ENCODE measurements at places on chromosomes 5 and 9.

- DNase-seq, result peak; percentile 97
Observed at GRCh38 chr9:14547245-14548060, 145.8 kb downstream of the ZDHHC21 start.

- peak; percentile 43 for DNase-seq
Observed at GRCh38 chr9:86353655-86354010, 577 bp downstream of the TUT7 start.

DNA sequence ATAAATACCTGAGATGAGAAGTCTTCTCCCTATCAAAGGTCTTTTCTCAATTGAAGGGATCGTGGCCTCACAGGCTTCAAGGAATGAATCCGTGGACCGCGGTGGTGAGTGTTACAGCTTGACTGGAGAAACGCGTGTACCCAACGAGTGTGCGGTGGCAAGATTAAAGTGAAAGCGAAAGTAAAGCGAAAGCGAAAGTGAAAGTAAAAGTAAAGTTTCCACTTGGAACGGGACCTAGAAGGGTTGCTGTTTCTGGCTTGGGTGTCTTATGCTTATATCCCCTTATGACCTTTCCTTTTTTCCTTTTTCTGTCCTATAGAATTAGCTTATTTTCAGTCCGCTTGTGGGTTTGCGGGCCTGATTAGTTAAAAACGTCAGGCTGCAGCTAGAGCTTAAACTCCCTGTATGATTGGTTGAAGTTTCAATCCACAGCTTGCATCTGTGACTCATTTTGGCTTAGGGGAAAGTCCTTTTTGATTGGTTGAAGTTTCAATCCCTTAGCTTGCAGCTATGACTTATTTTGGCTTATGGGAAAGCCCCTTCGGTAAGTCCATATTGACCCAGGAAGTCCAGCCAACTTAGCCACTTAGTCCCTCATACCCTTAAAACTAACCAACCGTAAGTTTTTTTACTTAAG is 924.3 kb upstream of the CDH10 start:
- peak; percentile 33 for DNase-seq

GRCh38 chr5:158390577-158390976 is 531.6 kb upstream of the CLINT1 start:
- no peak for DNase-seq

DNA sequence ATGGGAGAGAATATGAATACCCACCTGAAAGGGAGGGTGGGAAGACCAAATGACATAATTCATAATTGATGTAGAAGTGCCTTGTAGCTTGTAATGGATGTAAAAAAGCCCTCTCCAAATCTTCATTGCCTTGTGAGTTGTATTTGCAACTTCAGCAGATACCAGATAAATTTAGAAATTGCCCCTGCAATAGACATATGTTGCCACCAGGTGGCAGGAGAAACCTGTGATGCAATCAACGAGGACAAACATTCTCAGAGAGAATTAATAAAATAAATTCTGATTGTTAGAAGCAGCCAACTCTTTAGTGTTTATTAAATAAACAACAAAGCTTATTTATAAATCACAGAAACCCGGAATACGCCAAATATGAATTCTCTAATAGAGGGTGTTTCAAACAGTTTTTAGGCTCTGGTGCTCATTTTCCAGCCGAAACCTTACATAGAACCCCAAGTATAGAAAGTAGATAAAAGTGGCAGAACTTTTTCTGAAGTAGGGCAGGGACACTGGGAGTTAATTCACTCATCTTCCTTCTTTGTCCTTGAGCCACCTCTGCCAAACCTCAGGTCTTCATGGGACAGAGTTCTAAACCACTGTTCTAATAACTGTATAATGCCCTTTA is 147.8 kb downstream of the TMEM38B start:
- DNase-seq, result peak; percentile 69

GRCh38 chr5:152864991-152865390 is 459.9 kb upstream of the NMUR2 start:
- DNase-seq, result peak; percentile 9

DNA sequence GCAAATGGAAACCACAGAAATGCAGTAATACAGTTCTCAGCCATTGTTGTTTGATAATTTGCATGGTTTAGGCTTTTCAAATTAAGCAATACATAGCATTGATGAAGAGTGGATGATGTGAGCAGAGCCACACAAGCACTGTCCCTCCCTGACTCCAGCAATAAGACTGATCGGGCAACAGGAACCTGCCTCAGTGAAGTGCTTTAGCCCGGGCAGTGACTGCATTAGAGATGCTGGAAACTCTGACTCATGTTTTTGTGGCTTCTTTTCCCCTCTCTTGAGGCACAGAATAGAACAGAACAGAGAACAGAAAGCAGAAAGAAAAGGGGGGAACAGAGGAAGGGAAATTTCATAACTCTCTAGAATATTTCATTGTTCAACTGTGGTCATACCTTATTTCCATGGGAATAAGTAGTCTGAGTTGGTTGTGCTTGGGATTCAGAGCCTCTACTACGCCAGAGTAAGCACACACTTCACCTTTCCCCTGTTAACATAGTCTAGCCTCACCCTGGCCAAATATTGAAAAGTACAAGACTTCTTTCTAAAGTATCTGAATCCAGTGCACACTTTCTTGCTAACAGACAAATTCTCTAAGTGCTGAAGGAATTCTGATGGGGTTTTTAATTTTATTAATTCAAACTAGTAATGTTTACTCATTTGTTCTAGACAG is 164.8 kb upstream of the VCAN start:
- DNase-seq, result no peak

DNA sequence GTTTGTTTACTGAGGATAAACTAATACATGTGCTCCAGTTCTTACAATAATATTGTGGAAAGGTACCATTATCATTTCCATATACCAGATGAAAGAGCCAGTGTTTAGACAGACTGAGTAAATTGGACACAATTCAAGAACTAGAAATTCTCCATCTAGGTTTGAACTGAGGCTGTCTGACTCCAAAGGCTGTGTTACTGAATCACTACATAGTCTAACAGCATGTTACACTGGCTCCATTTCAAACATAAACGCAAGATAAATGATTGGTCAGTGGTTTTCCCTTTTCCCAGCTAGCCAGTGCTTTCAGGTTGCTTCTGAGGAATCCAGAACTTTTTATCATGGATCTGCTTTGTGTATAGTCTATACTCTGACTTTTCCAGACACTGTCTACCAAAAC is 8.1 kb downstream of the SPDL1 start:
- no peak for DNase-seq

- no peak for DNase-seq
Observed at GRCh38 chr5:11507156-11507910, 396.9 kb downstream of the CTNND2 start.

- DNase-seq, result no peak
Observed at GRCh38 chr5:676699-677076, 16.5 kb downstream of the TPPP start.

DNA sequence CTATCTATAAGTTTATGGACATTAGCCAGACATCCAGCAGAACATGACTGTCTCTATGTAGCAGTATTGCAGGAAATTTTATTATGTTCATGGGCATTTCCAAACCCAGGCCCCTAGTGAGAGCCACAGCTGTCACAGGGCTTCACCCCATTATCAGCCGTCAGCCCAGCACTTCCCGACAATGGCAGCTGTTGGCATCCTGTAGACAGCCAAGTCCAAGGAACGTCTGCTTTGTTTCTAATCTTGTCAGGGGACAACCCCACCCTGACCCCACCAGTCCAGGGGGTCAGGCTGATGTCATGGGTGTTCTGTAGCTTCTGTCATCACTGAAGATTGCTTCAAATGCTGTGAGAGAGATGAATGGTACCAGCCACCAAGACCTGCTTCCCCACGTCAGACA is 565.3 kb upstream of the BRINP1 start:
- DNase-seq, result no peak

DNA sequence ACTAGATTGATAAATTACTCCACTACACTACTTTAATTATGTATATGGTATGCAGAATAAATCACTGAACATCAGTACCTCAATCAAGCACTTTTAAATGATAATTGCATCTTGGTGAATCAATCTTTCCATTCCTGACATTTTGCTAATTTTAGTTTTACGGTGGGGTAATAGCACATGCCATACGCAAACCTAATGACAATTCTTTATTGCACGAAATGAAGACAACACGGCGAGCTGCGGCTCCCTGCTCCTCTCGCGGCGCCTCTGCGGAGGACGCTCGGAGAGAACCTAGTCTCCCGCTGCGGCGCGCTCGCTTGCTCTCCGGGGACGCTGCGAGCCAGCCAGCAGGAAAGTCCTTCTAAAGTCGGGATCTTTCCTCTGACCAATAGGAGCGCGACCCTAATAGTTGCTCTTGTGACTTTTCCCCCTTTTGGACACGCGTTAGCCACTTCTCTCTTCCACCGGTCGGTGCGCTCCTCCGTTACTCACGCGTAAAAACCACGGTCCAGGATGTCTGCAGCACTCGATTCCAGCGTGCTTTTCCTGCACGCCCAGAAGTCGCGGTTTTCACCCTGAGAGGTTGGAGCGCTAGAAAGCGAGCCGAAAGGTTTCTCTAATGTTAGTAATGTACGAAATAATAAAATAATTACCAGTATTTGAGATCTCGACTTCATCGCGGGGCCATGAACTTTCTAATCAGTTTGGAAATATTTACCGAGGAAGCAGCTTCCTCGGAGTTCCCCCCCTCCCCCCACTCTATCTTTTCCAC is 1.0 kb upstream of the MEF2C start:
- DNase-seq, result peak; percentile 78

- DNase-seq, result no peak
Observed at GRCh38 chr9:133572821-133573361, 36.3 kb downstream of the FAM163B start.

- no peak for DNase-seq
Observed at GRCh38 chr9:98538626-98539031, 170.1 kb downstream of the GABBR2 start.

DNA sequence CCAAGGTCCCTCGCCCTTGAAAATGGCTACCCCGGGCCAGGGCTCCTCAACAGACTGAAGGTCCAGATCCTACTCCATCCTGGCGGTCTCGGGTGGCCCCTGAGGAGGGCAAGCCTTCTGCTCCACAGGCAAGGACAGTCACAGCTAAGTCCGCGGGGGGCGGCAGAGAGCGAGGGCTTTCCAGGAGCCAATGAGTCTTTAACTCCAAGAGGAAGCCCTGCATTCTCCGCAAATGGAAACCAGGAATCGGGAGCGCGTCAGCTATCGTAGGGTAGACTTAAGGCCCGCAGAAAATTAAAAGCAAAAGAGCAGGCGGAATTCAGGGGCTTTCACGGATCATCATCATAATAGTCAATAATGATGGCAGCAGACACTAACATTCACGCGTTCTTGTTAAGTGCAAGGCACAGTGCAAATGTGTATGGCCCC is 87.8 kb upstream of the TNFAIP8 start:
- peak; percentile 99 for DNase-seq

DNA sequence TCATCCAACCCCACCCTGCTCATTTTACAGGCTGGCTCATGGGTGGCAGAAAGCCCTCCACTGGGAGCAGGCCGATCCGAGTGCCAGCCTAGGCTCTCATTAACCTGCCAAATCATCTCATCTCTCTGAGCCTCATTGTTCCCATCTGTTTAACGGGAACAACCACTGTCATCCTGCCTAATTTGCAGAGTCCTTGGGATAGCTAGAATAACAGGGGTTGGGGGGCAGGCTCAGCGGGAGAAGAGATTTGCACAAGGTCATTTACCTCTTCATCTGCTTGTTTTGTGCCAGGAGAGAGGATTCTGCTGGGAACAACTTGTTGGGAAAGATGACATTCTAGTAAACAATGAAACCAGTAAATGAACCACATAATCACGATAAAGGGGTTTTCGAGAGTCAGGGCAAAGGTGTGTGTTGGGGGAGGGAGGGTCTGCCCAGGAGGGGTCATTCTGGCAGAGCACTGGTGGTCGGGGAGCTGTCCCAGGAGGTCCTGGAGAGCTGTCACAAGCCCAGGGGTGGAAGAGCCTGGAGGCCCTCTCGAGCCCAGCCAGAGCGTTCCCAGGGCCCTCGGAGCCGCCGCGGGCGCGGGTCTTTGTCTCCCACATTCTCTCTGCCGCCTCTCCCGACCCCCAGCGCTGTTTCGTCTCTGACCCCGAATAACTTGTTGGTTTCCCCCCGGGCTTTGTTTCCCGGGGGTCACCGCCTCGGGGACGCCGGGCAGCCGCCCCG is 22.8 kb upstream of the NDST1 start:
- DNase-seq, result peak; percentile 69

DNA sequence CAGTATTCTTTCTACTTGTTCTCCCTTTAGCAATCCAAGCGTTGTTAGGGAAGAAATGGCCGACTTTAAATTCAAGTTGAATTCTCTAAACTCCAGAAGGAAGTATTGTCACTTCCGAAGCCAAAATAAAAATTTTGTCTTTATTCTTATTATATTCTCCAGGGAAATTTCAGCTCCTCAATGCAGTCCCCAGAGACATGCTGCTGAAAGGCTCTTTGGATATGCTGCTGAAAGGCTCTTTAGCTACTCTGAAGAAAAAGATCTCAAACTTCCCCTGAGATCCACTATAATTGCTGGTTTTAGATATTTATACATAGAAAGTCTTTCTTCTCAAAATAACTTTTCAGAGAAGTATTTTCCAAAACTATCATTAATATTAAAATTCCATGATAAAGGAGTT is 92.3 kb upstream of the PARP8 start:
- DNase-seq, result no peak

DNA sequence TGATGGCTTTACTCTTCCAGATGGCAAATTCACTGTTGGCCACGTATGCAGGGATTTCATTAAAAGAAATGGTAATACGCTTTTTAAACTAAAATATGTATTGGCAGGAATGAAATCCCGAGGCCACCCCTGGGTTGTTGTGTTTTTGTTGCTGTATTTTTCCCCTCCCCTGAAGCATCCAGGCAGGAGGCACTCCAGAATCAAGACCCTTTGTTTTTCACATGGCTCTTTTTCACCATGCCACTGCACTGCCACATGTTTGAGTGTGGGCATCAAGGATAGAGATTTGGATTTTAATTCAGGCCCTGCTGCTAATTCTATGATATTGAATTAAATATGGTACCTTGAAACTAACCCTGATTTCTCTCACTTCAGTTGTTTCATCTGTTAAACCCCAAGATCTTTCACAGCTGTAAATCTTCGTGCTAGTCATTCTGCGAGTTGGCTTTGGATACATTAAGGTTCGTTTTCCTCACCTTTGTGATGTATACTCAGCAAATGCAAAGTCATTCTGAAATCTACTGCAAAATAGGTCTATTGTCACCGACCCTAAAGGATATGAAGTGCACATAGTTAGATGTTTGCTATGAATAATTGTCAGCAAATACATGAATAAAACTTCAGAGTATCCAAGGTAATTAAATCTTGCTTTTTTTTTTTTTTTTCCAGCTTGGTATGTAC is 533.4 kb downstream of the PTPRD start:
- DNase-seq, result no peak

DNA sequence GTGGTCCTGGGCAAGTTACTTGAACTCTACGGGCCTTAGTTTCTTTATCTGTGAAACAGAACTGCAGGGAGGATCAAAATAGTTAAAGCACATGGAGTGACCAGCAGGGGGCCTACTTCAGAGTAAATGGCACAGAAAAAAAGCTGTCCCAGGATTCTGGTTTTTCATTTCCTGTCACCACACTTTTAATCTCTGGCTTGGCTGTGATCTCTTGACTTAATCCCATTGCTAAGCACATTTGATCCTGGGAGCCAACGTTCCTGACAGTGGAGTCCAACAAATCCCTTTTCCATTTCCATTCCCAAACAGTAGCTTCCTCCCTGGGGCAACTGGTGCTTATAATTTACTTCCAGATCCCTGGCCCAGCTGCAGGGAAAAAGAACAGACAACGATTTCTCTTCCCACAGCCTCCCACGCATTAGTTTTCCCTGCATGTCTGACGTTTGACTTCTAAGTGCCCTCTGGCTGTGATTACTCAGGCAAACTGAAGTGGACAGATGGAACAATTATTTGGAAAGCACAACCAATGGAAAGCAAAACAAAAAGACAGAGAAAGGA is 136.5 kb upstream of the STK32A start:
- DNase-seq, result peak; percentile 91

GRCh38 chr5:124936626-124936933 is 190.1 kb upstream of the ZNF608 start:
- DNase-seq, result no peak
